CD4-positive, alpha-beta T cell treated with Interferon alpha-2 for 1 hour (primary cell): ENCODE measurements at places on chromosomes 6 and 20.

GRCh38 chr20:12790859-12791258 lies 217.9 kb upstream of the SPTLC3 start:
- no peak for DNase-seq

GRCh38 chr6:96156425-96156824 lies 140.7 kb downstream of the FUT9 start:
- DNase-seq: no peak

DNA sequence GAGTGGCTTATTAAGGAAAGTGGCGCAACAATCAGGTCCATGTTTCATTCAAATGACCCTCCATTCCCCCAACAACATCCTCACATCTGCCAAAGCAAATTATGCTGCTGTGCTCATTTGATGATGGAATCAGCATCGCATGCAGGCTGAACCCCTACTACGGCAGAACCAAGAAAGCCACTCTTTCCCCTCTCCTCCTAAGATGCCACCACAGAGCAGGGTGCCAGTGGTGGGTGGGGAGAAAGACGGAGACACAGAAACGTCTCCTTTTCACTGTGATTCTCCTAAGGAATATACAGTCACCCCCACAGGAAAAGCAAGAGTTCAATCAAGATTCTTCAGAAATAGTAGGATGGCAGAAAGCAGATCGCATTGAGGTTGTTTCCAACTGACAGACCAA lies 17.1 kb downstream of the HEBP2 start:
- no peak for DNase-seq

DNA sequence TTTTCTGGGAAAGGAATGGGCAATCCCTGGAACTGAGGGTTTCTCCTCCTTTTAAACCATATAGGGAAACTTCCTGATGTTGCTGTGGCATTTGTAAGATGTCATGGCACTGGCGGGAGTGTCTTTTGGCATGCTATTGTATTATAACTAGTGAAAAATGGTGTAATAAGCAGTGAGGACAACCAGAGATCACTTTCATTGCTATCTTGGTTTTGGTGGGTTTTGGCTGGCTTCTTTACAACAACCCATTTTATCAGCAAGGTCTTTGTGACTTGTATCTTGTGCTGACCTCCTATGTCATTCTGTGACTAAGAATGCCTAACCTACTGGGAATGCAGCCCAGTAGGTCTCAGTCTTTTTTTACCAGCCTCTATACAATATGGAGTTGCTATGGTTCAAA lies 9.1 kb upstream of the DCBLD1 start:
- no peak for DNase-seq

GRCh38 chr6:11771473-11772048 lies 7.0 kb downstream of the ADTRP start:
- DNase-seq: no peak

GRCh38 chr6:142417331-142417750 lies 115.5 kb downstream of the ADGRG6 start:
- no peak for DNase-seq

- no peak for DNase-seq
Measured at GRCh38 chr6:48766349-48766748, 655.4 kb upstream of the PTCHD4 start.

- no peak for DNase-seq
Measured at GRCh38 chr6:75150685-75151412, 55.0 kb downstream of the COL12A1 start.

DNA sequence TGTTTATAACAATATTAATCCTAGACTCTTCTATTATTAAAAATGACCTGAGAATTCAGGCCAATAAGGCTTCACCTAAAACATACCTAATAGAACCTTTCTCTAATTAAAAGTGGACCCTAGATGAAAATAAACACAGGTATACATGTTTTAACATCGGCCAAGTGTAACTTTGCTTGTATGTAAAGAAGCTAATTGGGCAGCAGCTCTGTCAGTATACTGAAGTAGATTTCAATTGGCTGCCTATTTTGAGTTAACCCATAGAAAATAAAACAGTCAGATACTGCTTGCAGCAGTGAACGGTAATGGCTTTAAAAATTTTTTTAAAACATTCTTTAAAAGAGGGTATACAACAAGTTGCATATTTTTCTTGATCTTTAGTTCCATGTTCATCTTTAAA lies 67.3 kb downstream of the PDSS2 start:
- DNase-seq: no peak

GRCh38 chr6:33856031-33856590 lies 52.3 kb upstream of the MLN start:
- no peak for DNase-seq

DNA sequence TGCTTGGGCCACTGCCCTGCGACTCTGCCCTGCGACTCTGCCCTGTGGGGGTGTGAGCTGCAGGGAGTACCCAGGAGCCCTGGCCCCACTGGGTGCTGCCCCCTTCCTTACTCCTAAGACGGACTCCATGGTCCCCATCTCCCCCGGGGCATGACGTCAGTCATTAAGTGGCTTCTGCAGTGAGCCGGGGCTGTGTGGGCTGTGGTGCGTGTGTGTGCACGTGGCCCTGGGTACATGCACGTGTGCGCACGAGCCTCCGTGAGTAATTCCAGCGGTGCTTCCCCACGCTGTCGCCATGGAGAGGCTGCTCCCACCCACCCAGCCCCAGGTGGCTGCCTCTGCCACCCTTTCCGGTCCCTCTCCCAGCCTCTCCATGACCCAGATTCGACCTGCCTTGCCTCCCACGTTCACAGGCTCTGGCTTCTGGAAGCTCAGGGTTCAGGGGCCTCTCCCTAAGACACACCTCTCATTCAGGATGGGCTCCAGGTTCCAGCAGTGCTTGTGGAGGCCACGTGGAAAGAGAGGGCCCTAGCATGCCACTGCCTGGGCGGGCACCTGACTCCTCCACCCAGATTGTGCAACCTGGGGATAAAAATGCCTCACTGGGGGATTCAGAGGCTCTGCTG lies 88.3 kb downstream of the DLGAP4 start:
- no peak for DNase-seq

GRCh38 chr20:35617397-35618262 lies 2.0 kb downstream of the SPAG4 start:
- peak; percentile 33 for DNase-seq

DNA sequence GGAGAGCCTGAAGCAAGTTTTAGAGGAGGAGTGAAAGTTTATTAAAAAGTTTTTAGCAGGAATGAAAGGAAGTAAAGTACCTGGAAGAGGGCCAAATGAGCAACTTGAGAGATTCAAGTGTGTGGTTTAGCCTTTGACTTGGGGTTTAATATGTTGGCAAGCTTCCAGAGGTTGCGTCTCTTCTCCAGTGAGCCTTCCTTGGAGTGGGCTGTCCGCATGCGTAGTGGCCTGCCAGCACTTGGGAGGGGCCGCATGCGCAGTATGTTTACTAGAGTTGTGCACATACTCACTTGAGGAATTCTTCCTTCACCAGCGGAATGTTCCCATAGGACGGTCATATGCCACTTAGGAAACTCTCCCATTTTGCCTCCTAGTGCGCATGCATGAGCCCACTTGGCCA lies 235.2 kb downstream of the ALDH8A1 start:
- no peak for DNase-seq

DNA sequence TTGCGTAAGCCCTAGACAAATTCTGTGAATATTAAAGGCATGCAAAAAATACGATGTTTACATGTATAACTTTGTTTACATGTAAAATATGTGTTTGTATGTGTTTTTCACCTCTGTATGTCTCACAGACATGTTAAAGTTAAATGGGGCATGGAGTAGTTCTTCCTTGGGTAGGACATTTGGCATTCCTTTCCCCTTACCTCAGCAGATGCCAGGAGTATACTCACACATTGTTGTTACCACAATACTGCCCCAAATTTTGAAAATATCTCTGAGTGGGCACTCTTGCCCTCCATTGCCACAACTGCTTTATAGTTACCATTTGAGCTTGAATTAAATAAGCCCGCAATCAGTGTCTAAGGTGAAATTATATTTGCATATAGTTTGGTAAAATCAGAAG lies 147.5 kb downstream of the MYO6 start:
- DNase-seq: no peak

GRCh38 chr6:77876300-77876699 lies 223.5 kb downstream of the MEI4 start:
- no peak for DNase-seq

DNA sequence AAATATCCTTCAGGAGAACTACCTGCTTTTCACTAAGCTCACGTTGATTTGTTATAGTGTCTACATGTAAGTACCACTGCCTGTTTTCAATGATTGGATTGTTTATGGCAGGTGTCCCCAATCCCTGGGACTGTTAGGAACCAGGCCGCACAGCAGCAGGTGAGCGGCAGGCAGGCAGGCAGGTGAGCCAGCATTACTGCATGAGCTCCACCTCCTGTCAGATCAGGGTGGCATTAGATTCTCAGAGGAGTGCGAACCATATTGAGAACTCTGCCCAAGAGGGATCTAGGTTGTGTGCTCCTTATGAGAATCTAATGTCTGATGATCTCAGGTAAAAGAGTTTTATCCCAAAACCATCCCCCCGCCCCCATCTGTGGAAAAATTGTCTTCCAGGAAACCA lies 303.3 kb downstream of the EYA4 start:
- no peak for DNase-seq

DNA sequence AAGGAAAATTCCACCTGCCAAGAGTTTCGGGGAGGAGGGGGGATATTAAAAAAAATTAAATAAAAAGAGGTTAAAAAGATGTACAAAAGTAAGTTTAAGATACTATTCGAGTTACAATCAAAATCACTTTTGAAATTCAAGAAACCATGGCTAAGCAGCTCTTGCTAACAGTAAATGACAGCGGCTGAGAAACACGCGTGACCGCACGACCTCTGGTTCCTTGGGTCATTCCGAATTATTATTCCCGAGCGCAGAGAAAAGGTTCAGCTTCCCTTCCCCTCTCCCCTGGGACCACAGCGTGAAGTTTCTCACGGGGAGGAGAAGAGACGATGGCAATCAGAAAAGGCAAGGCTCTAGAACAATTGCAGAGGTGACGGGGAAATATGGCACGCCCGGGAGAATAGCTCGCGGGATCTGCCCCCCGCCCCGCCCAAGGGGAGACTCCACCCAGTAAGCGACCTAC lies 496 bp downstream of the TMEM242 start:
- peak; percentile 76 for DNase-seq

DNA sequence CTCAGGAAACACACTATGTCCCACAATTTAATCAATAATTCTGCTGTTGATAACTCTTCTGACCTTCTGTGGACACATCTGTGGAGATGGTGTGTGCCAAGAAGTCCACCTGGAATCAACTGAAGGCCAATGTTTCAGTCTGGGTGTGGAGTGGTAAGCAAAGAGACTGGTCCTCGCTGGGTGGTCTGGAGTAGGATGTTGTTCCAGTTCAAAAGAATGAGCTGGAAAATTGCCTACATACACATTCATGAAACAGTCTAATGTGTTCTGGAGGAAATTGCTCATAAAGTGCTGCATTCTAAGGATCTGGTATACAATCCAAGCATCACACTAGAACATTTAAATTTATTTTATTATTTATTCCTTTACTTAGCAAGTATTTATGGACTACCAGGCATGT lies 33.9 kb upstream of the TBX18 start:
- DNase-seq: no peak

- DNase-seq: no peak
Measured at GRCh38 chr6:158730541-158730907, 80.7 kb downstream of the SYTL3 start.

DNA sequence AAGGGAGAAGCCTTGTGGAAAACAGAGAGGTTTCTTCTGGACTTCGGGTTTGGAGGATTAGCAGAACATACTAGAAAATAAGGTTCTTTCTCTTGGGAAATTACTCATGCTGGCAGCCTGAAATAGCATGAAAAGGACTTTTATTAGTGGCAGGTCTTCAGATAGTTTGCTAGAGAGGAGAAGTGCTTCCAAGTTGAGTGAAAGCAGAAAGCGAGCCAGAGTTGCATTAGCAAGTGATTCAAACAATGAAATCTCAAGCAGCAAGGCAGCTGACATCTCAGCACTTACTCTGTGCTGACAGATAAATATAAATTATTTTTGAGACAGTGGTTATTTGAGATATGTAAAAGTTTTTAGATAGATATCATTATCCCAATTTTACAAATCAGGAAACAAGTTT lies 91.9 kb downstream of the PLCB4 start:
- DNase-seq: no peak

DNA sequence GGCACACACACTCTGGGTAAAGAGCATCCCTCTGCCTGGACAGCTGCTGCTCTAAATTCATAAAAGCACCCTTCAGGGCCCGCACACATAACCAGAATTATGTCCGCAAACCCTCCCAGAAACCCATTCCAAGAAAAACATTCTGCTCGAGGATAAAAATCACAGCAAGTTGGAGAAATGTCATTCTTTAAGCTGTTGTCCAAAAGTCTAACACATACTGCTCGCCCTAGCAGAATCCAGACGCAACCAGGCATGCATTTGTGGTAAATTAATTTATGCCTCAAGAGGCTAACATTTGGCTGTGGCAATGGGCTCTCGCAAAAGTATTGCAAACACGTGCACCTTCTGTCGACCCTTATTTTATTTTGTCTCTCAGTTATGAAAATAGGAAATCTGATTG lies 116.1 kb upstream of the INSM1 start:
- no peak for DNase-seq

GRCh38 chr6:41878961-41879405 lies 16.2 kb downstream of the USP49 start:
- no peak for DNase-seq
